ENCODE measurements at places on chromosomes 1 and 21.

DNA sequence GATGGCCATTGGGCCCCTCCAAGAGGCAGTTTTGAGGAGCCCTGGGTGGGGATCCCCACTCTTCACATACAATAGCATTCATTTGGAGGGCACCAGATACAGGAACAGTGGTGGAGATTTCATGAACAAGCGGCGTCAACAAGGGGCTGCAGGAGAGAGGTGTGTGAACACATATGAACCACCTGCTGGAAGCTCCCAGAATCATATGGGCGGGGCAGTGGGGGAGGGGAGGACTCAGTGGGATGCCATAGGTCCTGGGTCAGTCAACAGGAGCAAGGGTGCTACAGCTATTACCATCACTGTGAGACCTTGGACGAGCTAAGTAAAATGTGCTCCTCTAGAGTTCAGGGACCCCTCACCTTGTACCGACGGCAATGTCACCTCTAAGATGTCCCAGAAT, 100.4 kb upstream of the IRF2BP2 start:
- no peak for DNase-seq

DNA sequence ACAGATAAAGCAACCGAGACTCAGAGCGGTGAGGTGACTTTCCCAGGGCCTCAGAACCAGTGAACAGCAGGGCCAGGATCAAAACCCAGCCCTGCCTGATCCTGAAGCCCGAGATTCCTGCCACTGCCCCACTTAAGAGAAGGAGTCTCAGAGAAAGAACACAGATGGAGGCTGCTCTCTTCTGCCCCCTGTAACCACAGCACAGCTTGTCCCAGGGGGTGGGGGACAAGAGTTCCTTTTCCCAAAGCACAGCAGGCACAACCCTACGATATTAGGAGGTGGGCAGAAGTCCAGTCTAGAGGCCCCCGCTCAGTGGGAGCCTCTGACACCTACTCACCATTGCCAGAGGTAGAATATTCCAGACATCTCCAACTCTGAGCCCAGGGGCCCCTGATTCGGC, 24.0 kb upstream of the VWA5B1 start:
- no peak for DNase-seq

DNA sequence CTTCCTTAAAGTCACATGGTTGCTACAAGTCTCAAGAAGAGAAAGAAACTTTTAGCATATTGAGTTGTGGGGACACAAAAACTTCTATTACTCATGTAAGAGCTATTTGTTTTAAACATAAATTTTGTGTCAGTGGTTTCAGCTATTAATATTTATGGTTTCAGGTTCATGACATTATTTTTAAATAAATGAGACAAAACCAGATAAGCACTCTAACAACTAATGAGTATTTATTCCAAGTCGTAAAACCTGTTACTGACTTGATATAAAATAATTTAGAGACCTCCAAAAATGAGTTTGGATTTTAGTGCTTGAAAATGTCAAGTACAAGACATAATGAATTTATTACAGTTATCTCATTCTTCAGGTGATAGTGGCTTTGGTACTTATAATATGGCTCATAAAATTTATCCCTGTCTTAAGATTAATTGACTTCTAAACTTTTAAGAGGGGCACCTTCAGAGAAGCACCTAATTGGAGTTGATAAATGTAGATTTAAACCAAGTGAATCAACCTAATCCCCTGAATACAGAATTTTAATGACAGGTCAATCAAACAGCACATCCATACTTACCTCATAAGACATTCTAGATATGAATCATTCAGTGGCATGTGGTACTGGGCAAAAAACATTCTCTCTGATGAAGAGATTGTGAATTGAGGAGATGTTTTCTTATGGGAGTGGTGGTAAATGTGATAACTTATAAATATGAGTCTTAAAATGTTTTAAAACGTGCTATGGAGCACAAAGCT, 167.7 kb upstream of the PTGFR start:
- no peak for DNase-seq

DNA sequence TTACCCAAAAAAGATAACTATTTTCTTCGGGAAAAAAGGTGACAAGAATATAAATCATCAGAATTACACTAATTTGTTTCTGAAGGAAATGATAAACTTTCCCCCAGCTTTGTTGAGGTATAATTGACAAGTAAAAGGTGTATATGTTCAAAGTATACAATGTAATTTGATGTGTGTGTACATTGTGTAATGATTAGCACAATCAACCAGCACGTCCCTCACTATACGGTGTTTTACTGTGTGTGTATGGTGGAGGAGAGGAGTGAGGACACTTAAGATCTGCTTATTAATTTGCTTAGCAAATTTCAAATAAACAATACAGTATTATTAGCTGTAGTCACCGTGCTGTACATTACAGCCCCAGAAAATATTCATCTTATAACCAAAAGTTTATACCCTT, 77.7 kb downstream of the CAMTA1 start:
- no peak for DNase-seq

DNA sequence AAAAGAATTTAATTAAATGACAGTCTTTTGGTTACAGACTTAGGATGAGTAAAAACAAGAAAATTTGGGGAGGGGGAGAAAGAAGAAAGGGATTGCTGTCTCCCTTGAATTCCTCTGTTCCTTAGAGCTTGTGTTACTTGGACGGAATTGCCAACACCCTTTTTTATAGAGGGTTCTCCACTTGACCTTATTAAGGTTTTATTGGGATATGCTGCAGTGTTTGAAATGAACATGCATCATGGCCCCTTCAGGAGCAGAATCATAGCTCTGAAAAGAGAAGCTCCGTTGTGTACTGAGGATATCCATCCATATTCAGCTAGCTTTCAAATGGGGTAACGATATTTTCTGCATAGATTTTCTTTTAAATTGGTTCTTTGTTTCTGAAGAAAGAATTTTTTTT, 48.2 kb upstream of the DNASE2B start:
- no peak for DNase-seq

All from substantia nigra (tissue), 51 donors.